ENCODE measurements at places on chromosomes 6 and 20.

DNA sequence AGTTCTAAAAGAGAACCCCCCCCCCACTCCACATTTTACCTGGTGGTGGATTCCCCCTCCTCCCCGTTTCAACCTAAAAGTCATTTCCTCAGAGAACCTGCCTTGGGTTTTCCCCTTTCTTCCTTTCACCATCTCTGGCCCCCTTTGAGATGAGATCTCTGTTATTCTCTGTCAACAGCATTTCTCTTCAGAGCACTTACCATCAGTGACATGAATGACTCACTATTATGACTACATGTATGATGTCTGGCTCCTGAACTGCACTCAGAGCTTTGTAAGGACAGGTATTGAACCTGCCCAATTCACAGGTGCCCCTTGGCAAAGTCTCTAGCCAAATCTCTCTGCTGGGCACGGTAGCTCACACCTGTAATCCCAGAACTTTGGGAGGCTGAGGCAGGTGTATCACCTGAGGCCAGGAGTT is 61.4 kb upstream of the JARID2 start:
- no peak for DNase-seq

DNA sequence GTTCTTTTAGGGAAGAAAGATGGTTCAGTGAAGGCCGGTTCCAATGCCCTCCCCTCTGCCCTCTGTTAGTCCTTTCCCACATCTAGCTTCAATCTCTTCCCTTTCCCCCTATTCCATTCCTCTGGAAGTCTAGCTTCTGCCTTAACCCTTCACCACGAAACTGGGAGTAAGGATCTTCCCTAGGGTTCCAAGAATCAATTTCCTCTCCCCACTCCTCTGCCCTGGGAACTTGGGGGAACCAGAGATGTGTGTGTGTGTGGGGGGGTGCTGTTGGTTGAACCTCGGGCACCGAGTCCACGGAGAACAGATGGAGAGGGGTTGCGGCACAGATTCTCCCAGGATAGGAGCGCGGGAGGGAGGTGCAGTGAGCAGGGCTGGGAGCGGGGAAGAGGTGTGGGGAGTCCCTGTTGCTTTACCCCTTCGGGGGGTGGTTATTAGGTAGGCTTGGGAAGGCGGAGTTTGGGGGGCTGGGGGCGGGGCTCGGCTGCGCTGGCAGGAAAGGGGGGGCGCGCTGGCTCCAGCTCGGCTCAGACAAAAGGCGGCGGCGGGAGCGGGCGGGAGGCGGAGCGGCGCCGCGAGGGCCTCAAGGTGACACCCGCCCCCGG is at the start of gene TMEM151B:
Gene TMEM151B (plus strand): TSS at position 530 of the 605 bp plus-strand sequence. CDS start 293 bp downstream, outside the sequence.
- no peak for DNase-seq

GRCh38 chr6:35073766-35074471 is 67.2 kb downstream of the TCP11 start:
- DNase-seq = no peak

GRCh38 chr6:37530297-37530696 is 30.6 kb upstream of the CCDC167 start:
- DNase-seq = no peak

GRCh38 chr6:157884756-157885155 is 61.7 kb downstream of the SNX9 start:
- DNase-seq = no peak

- DNase-seq = no peak
Measured at GRCh38 chr6:109055771-109056235, 38.8 kb downstream of the SESN1 start.

All from stimulated activated CD8-positive, alpha-beta memory T cell treated with anti-CD3 and anti-CD28 coated beads, Interleukin-7, amount 100 ng/mL, for 1 hour (primary cell).